ENCODE measurements at places on chromosomes 1 and 21.

GRCh38 chr1:208043691-208044181 is 132.8 kb upstream of the CD34 start:
- no peak for DNase-seq

DNA sequence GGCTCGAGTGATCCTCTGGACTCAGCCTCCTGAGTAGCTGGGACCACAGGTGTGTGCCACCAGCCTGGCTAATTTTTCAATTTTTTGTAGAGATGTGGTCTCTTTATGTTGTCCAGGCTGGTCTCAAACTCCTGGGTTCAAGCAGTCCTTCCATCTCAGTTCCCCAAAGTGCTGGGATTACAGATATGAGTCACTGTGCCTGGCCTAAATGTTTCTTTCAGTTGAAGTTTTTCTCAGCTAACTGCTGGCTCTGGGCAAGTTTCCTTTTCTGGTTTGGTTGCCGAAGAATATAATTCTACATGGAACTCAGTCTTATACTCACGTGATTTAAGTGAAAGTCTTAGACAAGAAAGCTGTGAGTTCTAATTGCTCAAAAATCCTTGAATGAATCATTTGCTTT is 57.0 kb downstream of the SASS6 start:
- no peak for DNase-seq

GRCh38 chr1:207983044-207983635 is 72.2 kb upstream of the CD34 start:
- no peak for DNase-seq

DNA sequence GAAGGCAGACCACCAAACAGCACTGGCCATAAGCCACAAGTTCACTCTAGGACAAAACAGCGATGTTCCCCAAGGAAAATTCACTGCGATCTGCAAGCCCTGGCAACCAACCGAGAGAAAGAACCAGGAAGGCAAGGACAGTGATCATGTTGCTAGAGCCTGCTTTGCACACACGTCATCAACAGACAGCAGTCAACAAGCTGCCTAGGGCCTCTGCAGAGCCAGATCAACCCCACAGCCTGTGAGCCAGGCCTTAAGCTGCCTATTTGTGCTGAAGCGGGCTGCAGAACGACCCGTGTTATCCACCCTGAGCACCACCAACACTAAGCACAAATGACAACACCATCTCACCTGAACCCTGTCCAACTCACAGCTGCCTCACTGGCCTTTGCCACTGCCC is 6.2 kb upstream of the YRDC start:
- DNase-seq = no peak

DNA sequence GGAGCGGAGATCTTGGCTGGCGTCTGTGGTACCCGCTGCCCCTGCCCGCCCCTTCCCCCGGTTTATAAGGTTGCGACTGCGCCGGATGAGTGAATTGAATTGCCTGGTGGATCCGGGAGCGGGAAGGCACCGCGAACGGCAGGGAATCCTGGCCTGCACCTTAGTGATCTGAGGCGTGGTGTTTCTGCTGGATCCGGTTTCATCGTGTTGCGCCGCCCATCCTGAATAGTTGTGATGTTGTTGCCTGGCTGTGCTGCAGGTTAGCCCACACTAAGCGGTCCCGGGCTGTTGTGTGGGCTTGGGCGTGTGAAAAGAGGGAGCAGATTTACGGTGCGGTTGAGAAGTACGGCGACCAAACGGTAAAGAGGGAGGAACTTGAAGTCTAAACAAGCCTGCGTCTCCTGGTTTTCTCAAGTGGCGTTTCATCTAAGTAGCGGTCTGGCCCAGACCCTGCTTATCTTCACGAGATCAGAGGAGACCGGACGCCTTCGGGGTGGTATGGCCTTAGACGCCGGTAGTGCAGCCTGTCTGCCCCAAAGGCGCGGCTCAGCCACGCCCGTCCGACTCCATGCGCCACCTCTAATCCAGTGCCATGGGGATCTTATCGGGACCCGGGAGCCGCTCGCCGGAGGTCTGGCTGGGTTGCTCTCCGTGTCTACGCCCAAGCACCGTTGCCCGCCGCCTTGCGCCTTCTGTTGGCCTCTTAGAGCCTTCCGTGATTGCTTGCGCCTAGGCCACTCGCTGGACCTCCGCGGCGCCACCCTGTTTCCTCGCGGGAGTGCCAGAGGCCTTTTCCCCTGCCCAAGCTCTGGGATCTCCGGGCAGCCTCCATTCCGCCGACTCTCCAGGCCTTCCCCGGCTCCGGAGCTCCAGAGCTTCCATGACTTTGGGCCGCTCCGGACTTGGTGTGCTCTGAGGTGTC is 87.5 kb upstream of the RHOU start:
- no peak for DNase-seq

- DNase-seq = no peak
These were observed 45.7 kb downstream of the S1PR1 start for GRCh38 chr1:101282314-101283038.

DNA sequence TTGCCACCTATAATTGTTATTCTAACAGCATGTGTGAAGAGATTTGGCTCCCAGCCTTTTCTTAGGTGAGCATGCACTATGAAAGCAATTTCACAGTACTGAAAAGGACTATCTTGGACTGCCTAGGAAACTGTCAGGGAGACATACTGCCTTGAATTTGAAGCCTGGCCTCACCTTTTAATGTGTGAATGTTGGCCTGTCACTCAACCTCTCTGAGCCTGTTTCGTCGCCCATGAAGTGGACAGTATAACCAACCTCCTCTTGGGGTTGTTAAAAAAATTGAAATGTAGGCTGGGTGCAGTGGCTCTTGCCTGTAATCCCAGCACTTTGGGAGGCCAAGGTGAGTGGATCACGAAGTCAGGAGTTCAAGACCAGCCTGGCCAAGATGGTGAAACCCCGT is 20.4 kb upstream of the POU2F1 start:
- no peak for DNase-seq

- DNase-seq = no peak
These were observed 9.1 kb downstream of the LAMC2 start for GRCh38 chr1:183195142-183195574.

- DNase-seq = no peak
These were observed 154.6 kb downstream of the SLC30A10 start for GRCh38 chr1:219773775-219774174.

- DNase-seq = no peak
These were observed 110.9 kb downstream of the ASTN1 start for GRCh38 chr1:177053648-177054047.

GRCh38 chr1:151718011-151718431 is 1.4 kb upstream of the CELF3 start:
- no peak for DNase-seq

DNA sequence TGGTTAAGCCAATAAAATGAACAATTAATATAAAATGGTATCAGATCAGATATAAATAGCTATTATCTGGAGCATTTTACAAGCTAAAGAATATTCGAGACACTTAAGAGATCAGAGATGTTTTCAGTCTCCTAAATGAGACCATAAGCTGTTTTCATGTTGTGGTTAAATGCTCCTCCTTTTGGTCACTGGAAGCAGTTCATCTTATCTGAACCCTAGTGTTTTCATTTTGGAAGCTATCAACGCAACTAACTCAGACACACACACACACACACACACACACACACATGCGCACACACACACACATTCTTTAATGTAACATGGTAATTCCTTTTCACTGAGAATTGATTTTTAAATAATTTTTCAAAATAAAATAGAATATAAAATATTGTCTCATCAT is 10.0 kb upstream of the LRRC8C start:
- DNase-seq = no peak

- no peak for DNase-seq
These were observed 77.6 kb upstream of the CHRM3 start for GRCh38 chr1:239308701-239309333.

- DNase-seq = no peak
These were observed 7.0 kb upstream of the CFAP45 start for GRCh38 chr1:159906960-159907359.

GRCh38 chr1:226394462-226394861 is 13.4 kb downstream of the PARP1 start:
- no peak for DNase-seq

- peak; percentile 95 for DNase-seq
These were observed 47.9 kb downstream of the LAMC1 start for GRCh38 chr1:183070923-183071618.

DNA sequence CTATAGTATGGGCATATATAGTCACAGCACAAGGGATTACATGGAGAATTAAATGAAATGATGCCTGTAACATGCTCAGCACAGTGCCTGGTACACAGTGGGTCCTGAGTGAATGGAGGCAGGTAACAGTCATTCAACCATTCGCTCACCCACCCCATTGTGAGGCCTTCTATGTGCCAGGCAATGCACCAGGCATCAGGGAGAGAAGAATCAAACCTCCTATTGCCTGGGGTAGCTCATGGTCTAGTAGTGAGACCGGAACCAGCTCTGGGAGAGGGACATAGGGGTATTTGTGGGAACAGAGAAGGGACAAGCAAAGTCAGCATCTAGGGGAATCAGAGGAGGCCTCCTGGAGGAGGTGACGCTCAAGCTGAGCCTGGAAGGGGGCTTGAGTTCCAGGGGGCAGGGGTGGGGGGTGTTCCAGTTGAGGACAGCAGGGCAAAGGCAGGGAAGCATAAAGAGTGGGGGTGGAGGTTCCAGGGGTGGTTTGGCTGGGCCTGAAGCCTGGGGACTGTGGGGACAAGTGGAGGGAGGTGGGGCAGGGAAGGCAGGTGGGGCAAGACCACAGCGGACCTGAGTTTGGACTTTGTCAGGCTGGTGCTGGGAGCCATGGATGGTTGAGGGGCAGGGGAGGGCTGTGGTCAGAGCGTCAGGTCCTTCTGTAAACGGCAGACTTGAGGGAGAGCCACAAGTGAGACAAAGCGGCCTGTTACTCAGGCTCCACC is 591.6 kb downstream of the PTPRU start:
- no peak for DNase-seq

GRCh38 chr1:51316113-51316845 is 14.1 kb downstream of the TTC39A start:
- no peak for DNase-seq

GRCh38 chr1:244221991-244222390 is 170.9 kb downstream of the ZBTB18 start:
- no peak for DNase-seq

- no peak for DNase-seq
These were observed 139.0 kb downstream of the RASAL2 start for GRCh38 chr1:178232949-178233348.

DNA sequence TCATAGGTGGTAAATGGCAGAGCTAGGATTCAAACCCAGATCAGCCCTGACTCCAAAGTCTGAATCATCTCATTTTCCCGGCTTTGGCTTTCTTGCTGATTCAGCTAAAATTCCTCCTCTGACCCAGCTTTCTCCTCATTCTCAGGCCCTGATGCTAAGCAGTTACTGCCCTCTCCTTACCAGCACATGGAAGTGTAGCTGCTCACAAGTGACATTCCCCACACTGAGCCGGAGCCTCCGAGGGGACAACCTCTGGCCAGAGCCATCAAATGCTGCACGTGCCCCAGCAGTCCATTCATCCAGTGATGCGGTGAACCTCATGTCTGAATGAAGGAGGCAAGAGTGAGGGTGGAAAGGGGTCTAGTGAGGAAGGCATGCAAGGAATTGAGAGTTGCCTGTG is 11.1 kb downstream of the ITGA10 start:
- no peak for DNase-seq

- DNase-seq = no peak
These were observed 32.1 kb upstream of the ST6GALNAC5 start for GRCh38 chr1:76835203-76835602.

- no peak for DNase-seq
These were observed 15.7 kb downstream of the SPOCD1 start for GRCh38 chr1:31799895-31800673.

DNA sequence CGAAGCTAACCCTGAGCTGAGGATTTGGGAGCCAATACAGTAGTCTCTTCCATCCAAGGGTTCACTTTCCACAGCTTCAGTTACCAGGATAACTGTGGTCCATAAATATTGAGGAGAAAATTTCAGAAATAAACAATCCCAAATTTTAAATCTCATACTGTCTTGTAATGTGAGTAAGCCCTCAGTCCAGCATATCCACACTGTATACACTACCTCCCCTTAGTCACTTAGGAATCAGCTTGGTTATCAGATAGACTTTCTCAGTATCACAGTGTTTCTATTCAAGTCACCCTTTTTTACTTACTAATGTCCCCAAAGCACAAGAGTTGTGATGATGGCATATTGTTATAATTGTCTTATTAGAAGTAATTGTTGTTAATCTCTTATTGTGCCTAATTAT is 102.3 kb upstream of the GNG12 start:
- no peak for DNase-seq

- no peak for DNase-seq
These were observed 47.1 kb upstream of the ARHGAP29 start for GRCh38 chr1:94284476-94284875.

GRCh38 chr1:48760857-48761256 is 15.8 kb downstream of the BEND5 start:
- DNase-seq = no peak

GRCh38 chr1:13911697-13912619 is 212.0 kb downstream of the PRDM2 start:
- DNase-seq = no peak

DNA sequence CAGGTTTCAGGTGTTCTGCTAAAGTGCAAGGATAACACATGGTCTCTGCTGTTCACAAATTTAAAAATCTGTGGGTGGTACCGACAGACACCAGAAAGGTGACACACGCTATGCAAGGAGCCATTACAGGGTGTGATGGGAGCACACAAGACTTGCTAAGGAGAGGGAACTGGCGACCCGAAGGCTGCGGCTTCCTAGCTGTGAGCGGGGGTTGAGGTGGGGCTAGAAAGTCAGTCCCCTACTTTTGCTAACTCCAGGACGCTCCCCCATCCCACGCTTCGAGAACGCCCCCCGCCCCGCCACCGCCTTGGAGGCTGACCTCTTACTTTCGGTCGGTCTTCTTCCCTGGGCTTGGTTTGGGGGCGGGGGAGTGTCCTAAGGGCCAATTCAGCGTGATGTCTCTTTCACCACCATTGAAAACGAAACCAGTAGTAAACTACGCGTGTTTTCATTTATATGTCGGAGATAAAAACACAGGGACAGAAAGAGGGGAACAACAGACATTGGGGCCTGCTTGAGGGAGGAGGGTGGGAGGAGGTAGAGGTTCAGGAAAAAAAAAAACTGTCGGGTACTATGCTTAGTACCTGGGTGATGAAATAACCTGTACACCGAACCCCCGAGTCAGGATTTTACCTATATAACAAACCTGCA is 1.1 kb downstream of the CKS1B start:
- DNase-seq = no peak

- no peak for DNase-seq
These were observed 8.2 kb downstream of the BMP8A start for GRCh38 chr1:39499668-39500067.

DNA sequence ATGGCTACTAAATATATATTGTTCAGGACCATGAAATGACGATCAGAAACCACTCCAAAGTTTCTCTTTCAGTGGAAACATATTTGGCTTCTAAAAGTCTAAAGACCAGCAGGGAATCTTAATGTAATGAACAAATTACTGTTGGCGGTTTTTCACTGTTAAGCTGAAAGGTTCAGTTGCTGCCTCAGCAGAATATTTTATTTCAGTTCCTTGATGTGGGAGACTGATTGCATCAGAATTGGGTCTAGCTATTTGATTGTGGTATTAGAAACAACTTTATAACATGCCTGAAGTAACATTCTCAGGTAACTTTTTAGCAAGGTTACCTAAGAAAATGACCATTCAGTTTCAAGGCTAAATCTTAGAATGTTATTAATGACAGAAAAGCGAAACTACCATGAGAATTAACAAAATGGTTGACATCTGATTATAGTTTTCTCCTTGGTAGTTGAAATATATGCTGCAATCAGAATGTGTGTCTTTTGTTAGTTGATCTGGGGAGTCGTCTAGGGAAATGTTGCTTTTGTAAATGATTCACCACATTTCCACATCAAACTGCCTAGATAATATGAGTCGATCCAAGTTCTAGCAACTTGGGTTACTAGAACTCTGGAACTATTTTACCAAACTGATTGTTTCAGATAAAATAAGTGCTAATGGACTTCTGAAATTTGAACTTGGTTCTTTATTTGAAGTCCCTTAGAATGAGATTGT is 200.4 kb downstream of the HMCN1 start:
- DNase-seq = no peak
